Jurkat, Clone E6-1 (cell line): ENCODE measurements at places on chromosomes 5 and 9.
A peak's percentile ranks its signal among the peaks of the same experiment; 100 is the strongest.

DNA sequence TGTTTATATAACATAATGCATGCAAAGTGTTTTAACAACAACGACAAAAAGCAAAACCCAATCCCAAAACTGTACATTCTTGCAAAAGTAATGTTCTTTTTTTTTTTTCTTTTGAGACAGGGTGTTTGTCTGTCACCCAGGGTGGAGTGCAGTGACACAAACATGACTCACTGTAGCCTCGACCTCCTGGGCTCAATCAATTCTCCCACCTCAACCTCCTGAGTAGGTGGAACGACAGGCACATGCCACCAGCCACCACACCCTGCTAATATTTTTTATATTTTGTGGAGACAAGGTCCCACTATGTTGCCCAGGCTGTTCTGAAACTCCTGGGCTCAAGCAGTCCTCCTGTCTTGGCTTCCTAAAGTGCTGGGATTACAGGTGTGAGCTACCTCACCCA, 13.6 kb upstream of the HAVCR1 start:
- DNase-seq, result no peak

GRCh38 chr5:141876628-141877355, 1.4 kb downstream of the PCDH1 start:
- no peak for DNase-seq

- DNase-seq, result no peak
Observed at GRCh38 chr5:138736293-138736692, 16.9 kb upstream of the CTNNA1 start.

GRCh38 chr5:139592289-139592688, 31.1 kb downstream of the UBE2D2 start:
- DNase-seq, result no peak

- DNase-seq, result no peak
Observed at GRCh38 chr5:129958581-129958980, 54.3 kb downstream of the CHSY3 start.

DNA sequence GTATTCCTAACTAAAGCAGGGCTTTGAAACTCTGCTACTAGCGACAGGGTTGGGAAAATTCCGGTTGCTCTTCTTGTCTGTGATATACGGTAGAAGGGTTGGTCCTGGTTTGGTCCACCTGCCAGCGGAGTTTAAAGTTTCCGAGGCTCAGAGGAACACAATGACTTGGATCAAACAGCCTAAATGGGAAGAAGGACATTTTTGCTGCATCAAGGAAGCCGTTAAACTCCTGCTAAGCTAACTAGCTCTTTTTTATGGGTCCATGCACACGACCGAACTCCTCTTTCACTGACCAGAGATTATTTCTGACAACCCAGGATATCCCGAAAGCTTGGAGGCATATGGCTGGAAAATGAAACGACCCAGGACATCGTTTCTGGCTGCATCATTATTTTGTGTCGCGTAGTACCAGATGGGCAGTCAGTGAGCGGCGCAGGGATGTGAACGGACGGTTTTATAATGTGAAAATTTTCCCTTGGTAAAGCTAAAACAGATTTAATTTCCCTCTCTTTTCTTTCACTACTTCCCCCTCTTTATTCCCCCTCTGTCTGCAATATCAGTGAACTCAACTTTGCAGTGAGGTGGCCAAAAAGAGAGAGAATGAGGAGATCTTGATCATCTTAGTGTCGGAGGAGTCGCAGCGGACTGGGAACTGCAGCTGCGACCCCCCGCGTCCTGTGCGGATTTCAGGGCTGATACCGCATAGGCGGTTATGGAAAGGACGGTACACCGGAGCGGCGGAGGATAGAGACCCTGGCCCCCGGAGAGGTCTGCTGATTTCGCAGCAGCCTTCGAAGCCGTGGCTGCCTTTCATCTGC, at the start of gene LURAP1L:
Gene LURAP1L (plus strand): TSS at position 160 of the 818 bp plus-strand sequence. CDS start 696 bp downstream, outside the sequence.
- no peak for DNase-seq

- no peak for DNase-seq
Observed at GRCh38 chr9:21995006-21995665, 545 bp downstream of the CDKN2B-AS1 start.

DNA sequence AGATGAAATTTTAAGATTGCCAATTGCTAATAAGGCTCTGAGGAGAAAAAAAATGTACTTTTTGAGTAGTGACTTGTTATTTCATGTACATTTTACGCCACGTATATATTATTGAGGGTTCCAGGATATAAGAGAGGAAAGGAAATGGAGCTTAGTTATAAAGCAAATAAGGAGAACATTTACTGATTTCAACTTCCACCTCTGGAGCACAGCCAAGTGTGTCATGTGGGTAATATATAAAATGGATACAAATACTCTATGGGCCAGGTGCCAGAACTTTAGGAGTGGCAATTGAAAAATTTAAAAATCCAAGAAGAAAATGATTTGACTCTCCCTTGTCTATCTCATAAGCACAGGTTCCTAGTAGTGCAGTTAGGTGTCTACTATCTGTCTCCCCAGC, 45.0 kb upstream of the VLDLR start:
- no peak for DNase-seq

DNA sequence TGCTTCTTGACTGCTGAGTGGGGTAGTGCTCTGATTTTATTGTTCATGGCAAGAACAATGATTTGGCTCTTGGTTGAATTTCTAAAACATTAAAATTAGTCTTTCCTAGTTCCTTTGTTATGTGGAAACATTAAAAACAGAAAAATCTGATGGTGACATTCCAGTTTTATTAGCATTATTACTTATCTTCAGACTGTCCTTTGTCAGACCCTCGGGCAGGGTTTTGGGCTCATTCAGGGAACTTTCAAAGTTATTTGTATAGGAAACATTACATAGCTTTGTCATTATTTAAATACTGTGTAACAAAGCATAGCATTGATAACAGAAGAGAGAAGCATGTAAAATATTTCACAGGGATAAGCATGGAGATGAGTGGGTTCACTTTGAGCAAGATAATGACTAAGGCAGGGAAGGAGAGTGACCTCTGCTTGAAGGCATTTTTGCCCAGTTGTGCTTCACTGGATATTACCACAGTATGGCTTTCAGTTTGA, 119.9 kb downstream of the KDM4C start:
- DNase-seq, result no peak

GRCh38 chr9:74496819-74497747, at the start of gene RORB:
TSS of gene RORB (plus strand) at chr9:74497335. CDS start at chr9:74497977, 642 bp downstream.
- peak; percentile 57 for DNase-seq

- DNase-seq, result no peak
Observed at GRCh38 chr9:113486327-113486726, 22.8 kb downstream of the RGS3 start.

- DNase-seq, result no peak
Observed at GRCh38 chr5:36651761-36652685, 45.6 kb downstream of the SLC1A3 start.

- no peak for DNase-seq
Observed at GRCh38 chr5:51860532-51861018, 477.3 kb downstream of the ISL1 start.

GRCh38 chr9:93464876-93465275, 11.5 kb upstream of the FAM120AOS start:
- DNase-seq, result no peak

DNA sequence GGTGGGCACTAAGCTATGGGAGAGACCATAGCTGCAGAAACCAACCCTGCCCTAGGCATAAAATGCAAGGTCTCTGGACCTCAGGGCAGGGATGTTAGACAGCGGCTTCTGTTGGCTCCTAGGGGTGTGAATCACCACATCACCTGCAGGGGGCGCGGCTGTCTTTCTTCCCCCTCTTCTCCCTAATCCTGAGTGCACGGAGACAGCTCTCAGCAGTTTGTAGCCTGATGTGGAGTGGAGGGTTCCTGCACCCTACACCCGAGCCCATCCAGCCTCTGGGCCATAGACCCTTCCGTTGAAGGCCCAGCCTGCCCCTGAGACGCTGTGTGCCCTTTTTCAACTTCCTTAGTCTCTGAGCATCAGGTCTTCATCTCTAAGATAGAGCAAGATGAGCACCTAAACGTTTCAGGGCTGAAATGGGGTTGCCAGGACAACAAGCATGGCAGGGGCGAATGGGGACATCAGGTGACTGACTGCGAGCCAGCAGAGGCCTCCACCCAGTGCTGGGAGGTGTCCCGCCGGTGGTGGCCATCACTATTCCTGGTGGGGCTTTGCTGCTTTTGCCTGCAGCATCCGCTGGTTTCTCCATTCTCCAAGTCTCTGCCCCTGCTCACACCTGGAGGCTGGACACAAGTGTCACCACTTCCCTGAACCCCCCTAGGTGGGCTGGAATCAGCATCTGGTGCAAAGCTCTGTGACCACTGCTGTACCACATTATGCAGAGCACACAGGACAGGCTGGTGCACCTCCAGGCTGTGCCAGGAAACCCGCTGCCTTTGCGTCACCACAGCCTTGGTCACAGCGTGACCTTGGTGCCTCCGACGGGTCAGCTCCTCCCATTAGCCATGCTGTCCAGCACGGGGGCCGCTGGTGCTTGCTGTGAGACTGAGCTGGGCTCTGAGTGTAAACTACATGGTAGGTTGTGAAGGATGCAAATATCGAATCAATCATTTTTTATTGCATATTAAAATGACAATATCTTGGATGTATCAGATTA, 2.5 kb upstream of the SEC16A start:
- DNase-seq, result peak; percentile 65
